ENCODE measurements at places on chromosomes 13 and 19.

DNA sequence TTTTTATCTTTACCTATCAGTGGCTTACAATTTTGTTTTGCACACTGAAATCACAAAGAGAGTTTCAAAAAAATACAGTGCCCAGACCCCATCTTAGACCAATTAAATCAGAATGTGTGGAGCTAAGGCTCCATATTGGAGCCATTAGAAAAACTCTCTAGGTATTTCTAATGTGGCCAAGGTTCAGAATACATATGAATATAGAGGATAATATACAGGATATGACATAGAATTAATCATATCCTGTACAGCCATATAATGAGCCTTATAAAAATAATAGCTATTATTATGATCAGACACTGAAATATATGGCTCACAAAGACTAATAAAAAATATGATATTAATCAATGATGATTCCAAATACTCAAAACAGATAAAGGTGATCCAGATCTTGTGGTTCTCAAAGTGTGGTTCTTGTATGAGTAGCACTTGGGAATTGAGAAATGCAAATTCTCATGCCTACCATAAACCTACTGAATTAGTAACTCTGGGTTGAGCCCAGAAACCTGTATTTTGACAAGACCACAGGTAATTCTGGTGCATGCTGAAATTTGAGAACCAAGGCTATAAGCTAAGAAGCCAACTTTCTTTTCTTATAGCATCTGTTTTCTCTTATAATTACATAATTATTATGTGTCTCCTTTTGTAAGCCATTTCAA lies 408.0 kb downstream of the DIAPH3 start:
- no peak for DNase-seq

GRCh38 chr19:19010551-19010950 lies 22.8 kb downstream of the SUGP2 start:
- DNase-seq, result no peak

DNA sequence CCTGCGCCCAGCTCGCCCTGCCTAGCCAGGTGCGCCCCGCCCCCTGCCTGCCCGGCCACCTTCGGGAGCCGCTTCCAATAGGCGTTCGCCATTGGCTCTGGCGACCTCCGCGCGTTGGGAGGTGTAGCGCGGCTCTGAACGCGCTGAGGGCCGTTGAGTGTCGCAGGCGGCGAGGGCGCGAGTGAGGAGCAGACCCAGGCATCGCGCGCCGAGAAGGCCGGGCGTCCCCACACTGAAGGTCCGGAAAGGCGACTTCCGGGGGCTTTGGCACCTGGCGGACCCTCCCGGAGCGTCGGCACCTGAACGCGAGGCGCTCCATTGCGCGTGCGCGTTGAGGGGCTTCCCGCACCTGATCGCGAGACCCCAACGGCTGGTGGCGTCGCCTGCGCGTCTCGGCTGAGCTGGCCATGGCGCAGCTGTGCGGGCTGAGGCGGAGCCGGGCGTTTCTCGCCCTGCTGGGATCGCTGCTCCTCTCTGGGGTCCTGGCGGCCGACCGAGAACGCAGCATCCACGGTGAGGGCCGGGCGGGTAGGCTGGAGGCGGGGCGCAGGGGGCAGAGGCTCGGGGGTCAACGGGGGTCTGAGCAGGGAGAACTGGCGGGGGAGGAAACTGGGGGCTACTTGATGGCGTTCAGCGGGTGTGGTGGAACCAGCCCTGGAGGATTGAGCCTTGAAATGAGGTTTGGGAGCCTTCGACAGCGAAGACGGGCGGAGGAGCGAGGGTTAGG lies at the start of gene SPINT2:
SPINT2 (plus strand) TSS at position 88 of the 727 bp plus-strand sequence; CDS start at position 408, 320 bp downstream.
- DNase-seq, result peak; percentile 64

DNA sequence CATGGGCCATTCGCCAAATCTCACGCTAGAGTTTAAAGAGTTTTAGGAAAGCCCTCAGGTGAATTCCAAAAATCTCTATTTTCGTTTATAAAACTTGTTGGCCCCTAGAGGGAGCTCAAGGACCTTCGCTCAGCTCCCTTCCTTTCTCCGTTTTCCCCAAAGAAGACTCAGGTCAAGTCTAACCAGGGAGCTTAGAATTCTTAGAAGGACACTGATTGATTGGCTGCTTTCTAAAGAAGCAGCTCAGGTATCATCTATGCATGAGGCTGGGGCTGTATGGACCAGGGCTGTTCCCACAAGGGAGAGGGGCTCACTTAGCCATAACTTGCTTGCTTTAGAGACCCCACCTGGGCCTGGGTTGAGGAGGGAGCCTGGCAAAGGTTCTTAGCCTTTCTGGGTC lies 20.5 kb downstream of the DZIP1 start:
- peak; percentile 19 for DNase-seq

- DNase-seq, result no peak
Observed at GRCh38 chr19:39410831-39411080, 1.7 kb upstream of the PLEKHG2 start.

DNA sequence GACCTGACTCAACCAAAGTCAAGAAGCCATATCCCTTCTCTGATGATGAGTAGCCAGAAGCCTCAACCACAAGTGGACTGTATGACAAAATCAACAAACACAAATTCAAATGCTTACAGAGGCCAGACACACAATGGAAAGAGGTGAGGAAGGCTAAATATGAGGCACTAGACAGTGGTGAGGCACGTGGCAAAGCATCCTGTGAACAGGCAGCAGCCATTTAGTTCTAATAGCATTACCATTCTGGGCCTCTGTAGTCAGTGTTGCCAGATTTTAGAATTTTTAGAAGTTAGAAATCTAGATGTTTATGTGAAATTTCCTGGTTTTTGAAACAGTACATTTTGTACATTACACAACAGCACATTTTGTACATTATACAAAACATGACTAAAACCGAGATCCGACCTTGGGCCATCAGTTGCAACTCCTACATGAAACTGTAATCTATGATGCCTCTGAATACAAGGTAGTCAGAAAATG lies 403.3 kb downstream of the COG6 start:
- no peak for DNase-seq

DNA sequence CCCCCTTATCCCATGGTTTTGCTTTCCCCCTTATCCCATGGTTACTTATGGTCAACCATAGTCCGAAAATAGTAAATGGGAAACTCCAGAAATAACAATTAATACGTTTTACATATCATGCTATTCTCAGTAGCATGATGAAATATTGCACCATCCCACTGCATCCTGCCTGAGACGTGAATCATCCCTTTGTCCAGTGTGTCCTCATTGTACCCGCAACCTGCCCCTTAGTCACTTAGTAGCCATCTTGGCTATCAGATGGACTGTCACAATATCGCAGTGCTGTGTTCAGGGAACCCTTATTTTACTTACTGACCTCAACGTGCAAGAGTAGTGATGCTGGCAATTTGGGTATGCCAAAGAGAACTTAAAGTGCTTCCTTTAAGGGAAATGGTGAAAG lies 10.5 kb upstream of the NBEA start:
- no peak for DNase-seq

DNA sequence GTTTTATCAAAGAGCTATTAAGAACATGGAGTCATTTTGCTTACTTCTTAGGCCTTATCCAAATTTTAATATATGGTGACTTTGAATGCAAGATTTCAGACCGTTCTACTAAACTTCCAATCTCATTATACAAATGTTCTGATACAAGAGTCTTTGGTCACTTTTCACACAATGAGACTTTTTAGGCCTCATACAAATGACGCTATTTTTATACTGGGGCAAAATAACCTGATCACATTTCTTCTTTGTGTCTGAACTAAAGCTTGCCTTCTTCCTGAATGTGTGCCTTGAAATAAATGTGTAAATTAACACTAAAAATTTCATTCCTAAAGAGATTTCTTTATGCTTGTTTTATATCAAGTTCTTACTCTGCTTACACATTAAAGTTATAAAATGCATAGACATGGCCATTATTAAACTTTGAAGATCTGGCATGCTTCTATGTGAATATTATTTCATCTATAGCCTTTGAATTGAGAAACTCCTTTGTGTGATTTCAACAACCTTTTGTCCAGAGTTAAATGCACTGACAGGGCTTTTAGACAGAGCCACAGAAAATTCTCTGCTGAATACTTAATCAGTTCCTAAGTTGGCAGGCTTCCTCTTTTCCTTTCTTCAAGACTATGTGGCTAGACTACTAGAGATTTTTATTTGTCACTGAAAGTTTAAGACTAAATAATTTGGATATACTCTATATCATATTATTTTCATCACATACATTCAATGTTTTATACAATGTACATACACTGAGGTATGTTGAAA lies 86.1 kb downstream of the EDNRB start:
- no peak for DNase-seq

DNA sequence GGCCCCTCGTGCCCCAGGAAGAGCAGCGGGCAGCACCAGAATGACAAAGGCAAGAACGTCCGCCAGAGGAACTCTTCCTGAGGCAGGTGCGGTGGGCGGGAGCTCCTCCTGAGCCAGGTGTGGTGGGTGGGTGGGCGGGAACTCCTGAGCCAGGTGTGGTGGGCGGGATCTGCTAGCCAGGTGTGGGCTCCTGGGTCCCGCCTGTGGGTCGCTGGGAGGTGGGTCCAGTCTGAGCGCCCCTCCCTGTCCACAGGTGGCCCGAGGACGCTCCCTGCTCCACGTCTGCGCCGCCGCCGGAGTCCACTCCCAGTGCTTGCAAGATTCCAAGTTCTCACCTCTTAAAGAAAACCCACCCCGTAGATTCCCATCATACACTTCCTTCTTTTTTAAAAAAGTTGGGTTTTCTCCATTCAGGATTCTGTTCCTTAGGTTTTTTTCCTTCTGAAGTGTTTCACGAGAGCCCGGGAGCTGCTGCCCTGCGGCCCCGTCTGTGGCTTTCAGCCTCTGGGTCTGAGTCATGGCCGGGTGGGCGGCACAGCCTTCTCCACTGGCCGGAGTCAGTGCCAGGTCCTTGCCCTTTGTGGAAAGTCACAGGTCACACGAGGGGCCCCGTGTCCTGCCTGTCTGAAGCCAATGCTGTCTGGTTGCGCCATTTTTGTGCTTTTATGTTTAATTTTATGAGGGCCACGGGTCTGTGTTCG lies 7.0 kb upstream of the HCN2 start:
- no peak for DNase-seq

GRCh38 chr19:35279985-35280821 lies 2.1 kb upstream of the HAMP start:
- no peak for DNase-seq

GRCh38 chr13:80048030-80048429 lies 292.9 kb downstream of the SPRY2 start:
- no peak for DNase-seq

DNA sequence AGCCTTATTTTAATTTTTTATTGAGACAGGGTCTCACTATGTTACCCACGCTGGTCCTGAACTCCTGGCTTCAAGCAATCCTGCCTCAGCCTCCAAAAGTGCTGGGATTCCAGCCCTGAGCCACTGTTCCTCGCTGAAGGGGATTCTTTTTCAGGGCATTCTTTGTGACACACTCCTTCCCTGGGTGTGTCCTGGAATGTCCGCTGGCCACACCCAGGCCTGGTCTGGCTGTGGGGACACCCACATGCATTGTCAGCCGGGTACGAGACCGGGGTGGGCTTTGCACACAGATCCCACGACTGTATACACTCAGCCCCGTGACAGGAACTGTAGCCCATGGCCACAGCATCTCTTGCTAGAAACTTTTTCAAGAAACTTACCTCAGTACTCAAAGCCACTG lies 34.4 kb upstream of the GATAD2A start:
- DNase-seq, result no peak

- DNase-seq, result no peak
Observed at GRCh38 chr13:62847520-62847919, 1431.9 kb upstream of the PCDH20 start.

- no peak for DNase-seq
Observed at GRCh38 chr19:31171936-31172335, 177.3 kb downstream of the TSHZ3 start.

DNA sequence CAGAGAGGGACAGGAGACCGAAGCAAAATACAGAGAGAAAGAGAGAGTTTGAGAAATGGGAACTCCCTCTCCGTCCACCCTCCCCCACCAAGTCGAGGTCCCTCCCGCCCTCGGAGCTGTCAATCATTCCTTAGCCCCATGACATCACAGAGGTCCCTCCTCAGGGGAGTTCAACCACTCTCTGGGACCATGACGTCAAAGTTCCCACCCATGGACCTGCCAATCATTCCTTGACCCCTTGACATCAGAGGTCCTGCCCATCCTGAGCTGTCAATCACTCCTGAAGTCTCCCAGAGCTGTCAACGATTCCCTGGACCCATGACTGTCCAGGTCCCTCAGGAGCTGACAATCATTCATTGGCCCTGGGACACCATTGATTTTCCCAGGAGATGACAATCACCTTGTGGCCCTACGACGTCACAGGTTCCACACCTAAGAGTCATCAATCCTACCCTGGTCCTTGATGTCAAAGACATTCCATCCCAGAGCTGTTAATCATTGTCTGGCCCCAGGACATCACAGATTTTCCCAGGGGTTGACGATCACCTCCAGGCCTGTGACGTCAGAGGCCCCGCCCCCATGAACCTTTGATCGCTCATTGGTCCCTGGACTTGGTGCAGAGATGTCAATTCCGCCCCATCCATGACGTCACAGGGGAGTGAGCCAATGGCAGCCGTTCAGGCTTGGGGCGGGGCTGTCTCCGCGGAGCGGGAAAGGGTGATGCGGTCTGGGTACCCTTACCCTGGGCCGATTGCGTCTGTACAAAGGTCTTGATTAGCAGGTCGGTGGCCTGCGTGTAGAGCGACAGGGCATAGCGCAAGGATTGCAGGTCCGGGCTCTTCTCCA lies 61.7 kb downstream of the COLGALT1 start:
- no peak for DNase-seq

- DNase-seq, result no peak
Observed at GRCh38 chr13:110517505-110518225, 43.9 kb downstream of the RAB20 start.

DNA sequence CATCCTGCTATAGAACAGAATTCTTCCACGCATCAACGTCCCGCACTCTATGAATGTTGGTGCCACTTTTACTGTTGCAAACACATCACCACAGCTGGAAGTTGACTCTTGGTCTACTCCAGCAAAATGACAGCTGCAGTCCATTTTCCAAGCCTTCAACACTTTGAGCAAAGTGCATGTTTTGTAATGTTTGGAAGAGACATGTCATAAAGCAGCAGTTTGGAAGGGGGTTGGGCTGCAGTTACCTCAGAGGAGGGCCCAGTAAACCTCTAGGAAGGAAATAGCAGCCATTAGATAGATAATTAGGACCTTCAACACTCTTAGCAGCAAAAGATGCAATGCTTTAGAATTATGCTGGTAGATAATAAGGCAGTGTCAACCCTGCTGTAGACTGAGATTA lies 323.6 kb downstream of the TDRD3 start:
- no peak for DNase-seq

DNA sequence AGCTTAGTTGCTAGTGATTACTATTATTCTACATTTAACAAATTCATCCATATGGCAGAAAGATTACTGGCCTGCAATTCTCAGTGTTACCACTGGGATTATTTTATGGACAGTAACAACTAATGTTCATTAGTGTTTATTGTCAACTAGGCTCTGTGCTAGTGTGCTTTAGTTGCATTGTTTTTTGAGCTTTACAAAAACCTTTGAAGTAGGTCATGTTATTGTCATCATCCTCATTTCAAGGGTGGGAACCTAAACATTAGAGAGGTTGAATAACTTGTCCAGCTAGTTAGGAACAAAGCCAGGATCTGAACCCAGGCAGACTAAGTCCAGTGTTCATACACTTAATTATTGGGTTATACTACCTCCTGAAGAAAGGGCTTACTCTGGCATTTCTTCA lies 27.8 kb upstream of the TDRD3 start:
- DNase-seq, result no peak

- DNase-seq, result no peak
Observed at GRCh38 chr13:102620516-102620915, 23.7 kb downstream of the TPP2 start.

Data from stimulated activated naive CD8-positive, alpha-beta T cell treated with anti-CD3 and anti-CD28 coated beads, Interleukin-15, Interleukin-2, amounts not matched to agents 100 U/mL and 50 U/mL, for 24 hours (primary cell).